ENCODE measurements at places on chromosomes 12 and 14.

GRCh38 chr14:65423982-65424381 lies 11.5 kb downstream of the FUT8 start:
- DNase-seq: no peak

- DNase-seq: no peak
These were observed 515.9 kb upstream of the TBX3 start for GRCh38 chr12:115199831-115200230.

GRCh38 chr12:25938581-25938980 lies 19.9 kb upstream of the RASSF8 start:
- no peak for DNase-seq

DNA sequence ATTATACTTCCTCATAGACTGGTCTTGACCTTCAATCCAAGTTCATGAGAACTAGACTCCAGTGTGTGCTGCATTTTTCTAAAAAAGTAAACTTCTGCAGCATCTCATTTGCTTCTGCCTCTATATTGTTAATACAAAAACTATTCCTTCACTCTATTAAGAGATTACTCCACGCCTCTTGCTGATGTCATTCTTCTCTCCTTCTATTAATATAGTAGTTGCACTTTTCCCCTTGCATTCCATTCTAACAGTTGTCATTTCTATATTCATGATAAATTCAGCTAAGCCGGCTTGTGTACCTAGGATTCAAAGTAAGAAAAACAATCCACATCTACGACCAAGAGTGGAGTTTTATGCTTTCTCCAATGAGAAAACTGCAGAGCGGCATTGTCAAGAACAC lies 480.4 kb upstream of the NOVA1 start:
- no peak for DNase-seq

- DNase-seq: no peak
These were observed 137.6 kb downstream of the GRIN2B start for GRCh38 chr12:13843841-13844240.

- DNase-seq: no peak
These were observed 34.9 kb downstream of the LRTM2 start for GRCh38 chr12:1855241-1855640.

GRCh38 chr12:81963026-81963425 lies 203.9 kb upstream of the PPFIA2 start:
- no peak for DNase-seq

GRCh38 chr14:92945959-92946846 lies 23.3 kb downstream of the CHGA start:
- DNase-seq: no peak

Measured in cortex of kidney (tissue), 1 donor.